ENCODE measurements at places on chromosomes 4 and X.

DNA sequence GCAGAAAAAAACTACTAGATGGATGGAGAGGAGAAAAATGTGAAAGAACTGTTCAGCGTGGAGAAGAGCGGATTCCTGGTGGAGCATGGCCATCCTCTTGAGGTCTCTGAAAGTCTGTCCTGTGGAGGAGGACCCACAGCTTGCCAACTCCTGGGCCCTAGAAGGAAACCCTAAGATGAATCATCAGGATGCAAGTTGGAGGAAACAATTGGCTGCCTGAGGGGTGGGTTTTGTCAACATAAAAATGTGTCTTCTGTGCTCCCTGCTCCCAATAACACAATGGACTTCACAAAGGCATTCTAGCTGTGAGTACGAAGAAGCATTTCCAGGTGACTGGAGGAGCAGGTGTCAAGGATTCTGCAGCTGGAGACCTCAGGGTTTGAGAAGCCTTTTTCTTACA is 37.2 kb downstream of the CNGA2 start:
- no peak for DNase-seq

DNA sequence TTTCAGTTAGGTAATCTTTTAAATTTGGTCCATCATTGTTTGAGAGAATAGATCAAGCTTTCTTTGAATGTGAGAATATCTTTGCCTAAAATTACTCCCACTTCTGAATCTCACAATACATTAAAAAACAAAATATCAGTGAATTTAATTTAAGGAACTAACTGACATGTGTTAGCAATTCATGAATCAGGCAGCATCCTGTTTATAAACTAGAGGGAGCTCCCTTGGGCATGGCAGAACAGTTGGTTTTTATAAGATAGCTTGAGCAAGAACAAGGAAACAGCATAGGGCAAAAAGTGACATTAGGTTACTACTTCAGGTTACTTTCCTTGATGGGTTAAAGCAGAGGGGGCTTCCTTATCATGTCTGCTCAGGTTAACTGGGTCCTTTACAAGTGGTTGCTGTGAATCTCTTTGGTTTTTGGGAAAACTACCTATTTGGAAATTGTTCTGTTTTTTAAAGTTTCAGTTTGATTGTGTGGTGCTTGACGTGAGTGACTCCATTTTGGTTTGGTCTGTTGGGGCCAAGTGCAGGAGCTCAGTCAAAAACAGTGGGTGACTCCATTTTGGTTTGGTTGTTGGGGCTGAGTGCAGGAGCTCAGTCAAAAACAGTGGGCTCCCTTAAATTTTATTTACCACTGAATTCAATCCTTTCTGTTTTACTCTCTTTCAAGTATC is 68.0 kb downstream of the PPEF2 start:
- no peak for DNase-seq

- no peak for DNase-seq
Measured at GRCh38 chrX:26328608-26329319, 112.8 kb downstream of the MAGEB5 start.

DNA sequence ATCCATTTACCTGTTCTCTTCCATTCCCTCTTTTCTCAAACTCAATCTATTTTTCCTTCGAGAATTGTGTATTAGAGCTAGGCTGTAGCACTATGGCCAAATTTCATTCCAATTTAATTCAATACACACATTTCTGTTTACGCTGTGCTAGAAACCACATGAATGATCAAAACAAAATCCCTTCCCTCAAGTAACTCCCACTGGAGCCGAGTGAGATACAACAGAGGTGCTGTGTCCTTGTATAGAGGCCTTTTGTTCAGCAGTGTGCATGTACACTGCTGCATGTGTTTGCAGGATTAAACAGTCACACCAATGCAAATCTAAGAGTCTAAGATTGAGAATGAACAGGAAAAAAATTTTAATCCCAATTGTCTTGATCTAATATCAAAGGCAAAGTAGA is 734.2 kb downstream of the RAPGEF2 start:
- DNase-seq: no peak

DNA sequence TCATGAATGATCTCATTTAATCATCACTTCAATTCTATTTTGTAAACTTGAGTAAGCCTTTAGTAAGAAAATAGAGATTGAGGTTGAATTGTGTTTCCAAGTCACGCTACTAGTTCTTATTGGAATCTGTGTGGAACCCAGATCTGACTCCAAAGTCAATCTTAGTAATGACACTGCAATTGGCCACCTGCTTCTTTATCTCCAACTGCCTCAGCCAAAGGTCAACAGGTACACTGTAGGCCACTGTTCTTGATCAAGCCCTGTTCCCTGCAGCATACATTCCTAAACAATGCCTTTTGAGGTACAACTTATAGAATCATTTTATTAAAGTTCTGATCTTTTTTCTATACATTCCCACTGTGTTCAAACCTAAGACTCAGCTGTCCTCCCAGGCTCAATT is 45.5 kb upstream of the CXCL13 start:
- no peak for DNase-seq

- no peak for DNase-seq
Measured at GRCh38 chrX:1109580-1110119, 102.8 kb downstream of the CRLF2 start.

- DNase-seq: no peak
Measured at GRCh38 chrX:47593522-47593921, 11.3 kb downstream of the TIMP1 start.

DNA sequence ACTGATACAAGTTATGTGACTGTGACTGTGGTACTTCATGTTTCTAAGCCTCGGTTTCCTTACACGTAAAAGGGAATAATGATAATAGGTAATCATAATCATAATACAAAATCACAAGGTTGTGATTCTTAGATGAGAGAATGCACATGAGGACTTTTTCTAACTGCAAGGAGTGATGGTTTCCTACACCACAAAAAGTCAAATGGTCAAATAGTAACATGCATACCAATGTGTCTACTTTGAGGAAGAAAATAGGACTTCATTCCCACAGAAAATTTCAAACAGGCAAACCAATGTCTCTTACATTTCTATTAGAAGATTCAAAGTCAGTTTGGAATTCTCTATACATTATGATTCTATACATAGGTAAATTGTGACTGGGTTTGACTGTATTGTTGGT is 368.7 kb upstream of the FTHL17 start:
- no peak for DNase-seq

- DNase-seq: peak; percentile 34
Measured at GRCh38 chr4:83174844-83175414, 60.4 kb upstream of the PLAC8 start.

- DNase-seq: no peak
Measured at GRCh38 chr4:142160509-142160908, 524.1 kb downstream of the IL15 start.

DNA sequence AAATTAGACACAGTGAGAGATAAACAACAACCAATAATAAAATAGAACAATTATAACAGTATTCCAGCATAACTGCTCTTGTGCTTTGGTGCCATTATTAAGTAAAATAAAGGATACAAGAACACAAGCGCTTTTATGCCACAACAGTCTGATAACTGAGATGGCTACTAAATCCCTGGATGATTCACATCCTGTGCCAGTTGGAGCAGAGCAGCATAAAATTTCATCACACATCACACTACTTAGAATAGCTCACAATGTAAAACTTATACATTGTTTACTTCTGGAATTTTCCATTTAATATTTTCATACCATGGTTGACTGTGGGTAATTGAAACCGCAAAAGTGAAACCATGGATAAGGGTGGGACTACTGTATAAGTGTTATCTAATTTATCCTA is 399.9 kb upstream of the CNKSR2 start:
- no peak for DNase-seq

Measured in CD4-positive, alpha-beta T cell treated with Interleukin-4 for 1 hour (primary cell).